ENCODE measurements at places on chromosomes 3 and 15.

DNA sequence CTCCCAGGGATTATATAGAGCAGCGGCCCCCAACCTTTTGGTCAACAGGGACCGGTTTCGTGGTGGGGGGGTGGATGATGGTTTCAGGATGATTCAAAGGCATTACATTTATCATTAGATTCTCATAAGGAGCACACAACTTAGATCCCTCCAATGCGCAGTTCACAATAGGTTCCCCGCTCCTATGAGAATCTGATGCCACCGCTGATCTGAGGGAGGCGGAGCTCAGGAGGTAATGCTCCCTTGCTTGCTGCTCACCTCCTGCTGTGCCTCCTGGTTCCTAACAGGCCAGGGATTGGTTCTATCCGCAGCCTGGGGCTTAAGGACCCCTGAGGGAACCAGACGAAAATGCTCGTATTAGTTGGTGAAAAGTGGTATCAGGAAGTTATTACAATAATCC, 1.3 kb upstream of the HACD2 start:
- peak; percentile 82 for DNase-seq

DNA sequence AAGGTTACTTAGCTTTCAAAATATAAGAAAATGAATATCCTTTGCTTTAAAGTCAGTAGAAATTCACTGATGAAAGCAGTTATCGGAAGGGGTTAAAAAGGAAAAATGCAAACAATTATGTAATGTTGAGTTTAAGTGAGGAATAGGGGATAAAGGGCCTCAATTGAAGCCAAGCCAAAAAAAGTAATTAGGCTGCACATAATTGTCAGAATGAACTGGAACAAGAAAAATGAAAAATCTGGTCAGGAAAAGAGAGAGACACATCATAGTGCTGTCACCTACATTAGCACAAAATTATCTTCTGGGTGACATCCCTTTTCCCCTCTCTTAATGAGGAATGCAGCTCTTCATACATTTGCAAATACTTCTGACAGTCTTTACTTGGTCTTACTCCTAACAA, 48.8 kb upstream of the PIK3R4 start:
- no peak for DNase-seq

DNA sequence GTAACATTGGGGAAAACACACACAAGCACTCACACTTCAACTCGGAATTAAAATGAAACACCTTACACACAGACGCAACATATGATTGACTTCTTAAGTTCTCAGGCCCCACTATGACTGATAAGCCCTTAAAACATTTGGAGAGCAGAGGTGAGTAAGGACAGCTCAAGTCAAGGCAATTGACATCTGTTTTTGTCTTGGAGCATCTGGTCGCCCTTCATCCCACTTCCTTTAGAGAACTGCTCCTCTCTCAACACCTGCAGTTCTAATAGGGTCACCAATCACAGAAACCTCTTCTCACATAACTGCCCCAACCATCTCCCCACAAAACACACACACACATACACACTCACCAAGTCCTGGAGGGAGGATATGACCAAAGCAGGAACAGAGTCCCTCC, 43.4 kb downstream of the ERC2 start:
- no peak for DNase-seq

DNA sequence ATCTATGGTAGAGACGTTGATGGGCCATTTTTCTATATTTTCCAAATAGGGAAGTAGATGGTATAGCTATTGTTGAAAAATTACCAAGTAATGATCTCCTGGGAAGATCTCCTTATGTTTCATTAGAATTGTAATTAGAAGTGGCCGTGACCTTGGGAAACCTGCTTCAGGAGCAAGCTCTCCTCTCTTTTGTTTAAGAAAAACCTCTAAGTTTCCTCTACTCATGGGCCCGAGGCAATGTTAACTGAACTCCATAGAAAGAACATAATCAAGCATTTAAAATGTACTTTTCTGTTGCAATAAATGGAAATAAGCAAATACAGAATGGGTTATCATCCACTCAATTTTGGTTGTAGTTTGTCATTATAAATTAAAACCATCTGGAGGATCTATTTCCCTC, 511.2 kb upstream of the MDFIC2 start:
- no peak for DNase-seq

- DNase-seq: no peak
These were observed 10.9 kb downstream of the SLCO2A1 start for GRCh38 chr3:134018850-134019249.

DNA sequence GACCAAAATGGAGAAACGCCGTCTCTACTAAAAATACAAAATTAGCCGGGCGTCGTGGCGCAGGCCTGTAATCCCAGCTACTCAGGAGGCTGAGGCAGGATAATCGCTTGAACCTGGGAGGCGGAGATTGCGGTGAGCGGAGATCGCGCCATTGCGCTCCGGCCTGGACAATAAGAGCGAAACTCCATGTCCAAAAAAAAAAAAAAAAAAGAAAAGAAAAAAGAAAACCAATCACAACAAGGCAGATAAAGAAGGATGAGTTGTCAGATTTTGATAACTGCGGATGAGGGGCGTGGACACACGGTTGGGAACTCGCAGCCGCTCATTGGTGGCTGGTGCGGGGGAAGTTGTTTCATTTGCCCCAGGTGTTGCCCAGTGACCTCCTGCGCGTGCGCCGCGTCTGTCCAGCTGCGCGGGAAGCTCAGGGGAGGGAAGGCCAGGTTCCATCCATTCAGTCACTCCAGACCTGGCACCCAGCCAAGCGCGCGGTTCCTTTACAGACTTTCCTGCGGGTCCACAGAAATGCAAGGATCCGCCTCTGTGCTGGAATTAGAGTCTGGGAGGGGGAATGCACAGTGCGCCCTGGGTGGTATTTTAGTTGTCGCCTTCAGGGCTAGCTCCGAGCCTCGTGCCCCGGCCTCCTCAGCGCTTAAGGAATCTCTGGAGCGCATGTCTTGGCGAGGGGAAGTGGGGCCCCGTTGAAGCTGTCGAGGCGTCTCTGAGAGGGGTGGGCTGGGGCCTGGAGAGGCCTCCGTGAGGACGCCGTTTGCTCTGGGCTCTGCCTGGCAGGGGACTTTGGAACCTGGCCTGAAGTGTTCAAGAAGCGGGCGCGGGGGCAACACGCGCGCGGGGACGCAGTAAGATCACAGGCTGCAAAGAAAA, 708 bp upstream of the GCHFR start:
- DNase-seq: peak; percentile 46

DNA sequence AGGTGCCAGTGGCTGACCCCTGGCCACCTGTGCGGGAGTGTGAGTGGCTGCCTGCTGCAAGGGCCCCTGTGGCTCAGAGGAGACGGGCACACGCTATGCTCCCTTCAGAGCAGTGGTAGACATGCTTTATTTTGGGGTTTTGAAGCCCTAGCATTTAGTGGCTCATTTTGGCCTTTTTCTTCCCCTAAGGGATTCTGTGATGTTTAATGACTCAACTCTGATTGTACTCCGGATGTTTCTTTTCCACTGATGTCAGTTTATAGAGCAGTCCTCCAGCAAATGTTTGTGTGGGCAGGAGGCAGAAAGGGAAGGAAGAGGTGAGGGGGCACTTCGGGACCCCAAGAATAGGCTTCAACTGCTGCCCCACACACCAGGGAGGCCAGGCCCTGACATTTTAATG, 288.9 kb upstream of the C2CD4B start:
- peak; percentile 60 for DNase-seq

GRCh38 chr3:152769523-152769922, 65.4 kb upstream of the P2RY1 start:
- peak; percentile 69 for DNase-seq

DNA sequence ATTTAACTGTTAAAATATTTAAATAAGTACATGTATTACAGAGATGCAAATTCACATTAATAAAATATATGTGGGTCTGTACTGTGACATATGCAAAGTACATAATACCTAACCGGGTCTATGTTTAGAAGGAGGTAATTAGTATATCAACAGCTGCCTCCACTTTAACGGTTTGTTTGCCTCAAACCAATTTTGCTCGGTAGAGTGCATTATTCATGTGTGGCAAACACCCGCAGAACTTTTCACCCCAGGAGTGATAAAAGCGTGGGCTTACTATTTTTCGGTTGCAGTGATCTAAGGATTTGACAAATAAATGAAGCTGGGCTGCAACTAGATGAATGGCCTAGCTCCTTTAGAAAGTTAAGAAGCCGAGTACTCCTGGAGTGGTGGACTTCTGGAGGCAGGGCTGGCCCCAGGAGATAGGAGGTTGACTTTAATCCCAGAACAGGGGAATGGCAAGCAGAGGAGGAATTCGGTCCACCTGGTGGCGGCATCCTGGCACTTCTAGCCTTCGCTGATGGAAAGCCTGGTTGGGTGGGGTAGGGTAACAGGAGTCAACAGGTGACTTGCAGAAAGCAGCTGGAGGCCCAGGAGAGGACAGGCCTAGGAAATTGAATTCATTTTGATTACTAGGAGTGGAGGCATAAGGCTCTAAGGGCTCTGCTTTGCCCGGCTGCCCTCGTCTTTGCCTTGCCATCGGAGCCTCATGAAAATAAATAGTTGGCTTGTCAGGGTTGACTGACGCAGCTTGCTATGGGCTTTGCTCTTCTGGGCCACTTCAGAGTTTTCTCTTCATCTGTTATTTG, 2.4 kb downstream of the SLCO3A1 start:
- DNase-seq: peak; percentile 79

- peak; percentile 76 for DNase-seq
These were observed at the start of gene FOXP1 for GRCh38 chr3:71583566-71584393. FOXP1 (minus strand) TSS chr3:71583728; CDS start chr3:71198381, 385,347 bp downstream.

GRCh38 chr3:48633743-48634142, 1.5 kb downstream of the SLC26A6 start:
- DNase-seq: no peak

DNA sequence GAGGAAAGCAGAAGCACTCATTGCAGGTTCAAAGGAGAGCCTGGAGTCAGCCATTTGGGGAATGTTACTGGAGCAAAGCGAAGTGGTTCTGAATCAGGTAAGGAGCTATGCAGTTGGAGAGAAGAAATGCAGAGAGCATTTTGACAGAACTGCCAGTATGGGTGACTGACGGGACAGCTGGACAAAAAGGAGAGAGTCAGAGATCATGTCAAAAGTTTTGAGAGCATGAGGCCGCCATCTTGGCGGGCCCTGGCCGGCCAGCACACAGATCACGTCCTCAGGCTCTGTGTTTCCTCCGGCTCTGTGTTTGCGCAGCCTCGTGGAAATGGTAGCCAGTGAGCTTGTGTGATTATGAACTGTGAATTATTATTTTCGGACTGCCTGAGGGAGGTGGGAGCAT, 29.8 kb upstream of the UBE3A start:
- DNase-seq: no peak

GRCh38 chr3:22007368-22007767, 256.4 kb upstream of the ZNF385D start:
- DNase-seq: peak; percentile 70

GRCh38 chr3:114892880-114893279, 254.2 kb downstream of the ZBTB20 start:
- DNase-seq: no peak

- DNase-seq: no peak
These were observed 7.7 kb downstream of the TUBGCP4 start for GRCh38 chr15:43378601-43379000.

- peak; percentile 92 for DNase-seq
These were observed 477.5 kb downstream of the LPP start for GRCh38 chr3:188631291-188632010.

DNA sequence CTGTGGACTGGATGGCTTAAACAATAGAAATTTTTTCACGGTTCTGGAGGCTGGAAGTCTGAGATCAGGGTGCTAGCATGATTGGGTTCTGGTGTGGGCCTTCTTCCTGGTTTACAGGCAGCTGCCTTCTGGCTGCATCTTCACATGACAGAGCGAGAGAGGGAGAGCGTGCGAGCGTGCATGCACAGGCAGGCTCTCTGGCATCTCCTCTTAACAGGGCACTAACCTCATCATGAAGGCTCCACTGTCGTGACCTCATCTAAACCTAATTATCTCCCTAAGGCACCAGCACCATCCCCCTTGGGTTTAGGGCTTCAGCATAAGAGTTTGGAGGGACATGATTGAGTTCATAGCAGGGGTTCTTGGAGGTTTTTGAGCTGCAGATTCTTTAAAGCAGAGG, 292.0 kb upstream of the C2CD4B start:
- peak; percentile 70 for DNase-seq

GRCh38 chr15:100125401-100126191, 216.2 kb downstream of the ADAMTS17 start:
- no peak for DNase-seq

GRCh38 chr3:34675383-34676120, 877.1 kb downstream of the PDCD6IP start:
- DNase-seq: peak; percentile 9

DNA sequence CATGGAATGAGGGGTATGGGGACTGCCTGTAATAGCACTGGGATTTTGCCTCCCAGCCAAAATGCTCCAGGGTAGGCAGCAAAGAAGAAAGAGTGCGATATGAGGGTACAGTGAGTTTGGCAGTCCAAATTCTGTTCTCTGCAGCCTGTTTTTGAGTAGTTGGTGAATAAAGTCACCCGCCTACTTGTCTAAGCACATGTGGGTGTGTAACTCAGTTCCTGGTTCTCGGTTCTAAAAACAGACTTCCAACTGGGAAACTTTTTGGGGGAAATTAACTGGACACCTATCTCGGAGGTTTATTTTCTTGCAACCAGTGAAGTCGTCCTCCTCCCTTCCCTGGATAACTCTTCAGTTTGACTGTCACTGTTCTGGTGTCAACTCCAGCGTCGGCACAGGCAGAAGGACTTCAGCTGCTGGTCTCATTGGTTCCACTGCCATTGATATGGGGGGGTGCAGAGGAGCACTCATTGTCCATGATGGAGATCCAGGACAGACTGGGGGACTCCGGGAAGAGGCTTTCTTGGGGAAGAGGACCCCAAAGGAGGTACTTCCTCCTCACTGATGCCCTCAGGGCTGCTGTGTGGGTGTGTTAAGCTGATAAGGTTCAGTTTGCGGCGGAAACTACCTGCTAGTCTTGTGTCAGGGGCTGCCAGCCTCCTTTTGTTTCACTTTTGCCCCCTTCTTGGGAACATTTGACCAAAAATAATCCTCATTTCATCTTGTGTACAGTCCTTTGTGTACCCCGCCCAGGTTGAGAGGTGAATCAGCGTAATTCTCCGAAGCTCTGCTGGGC, 13.2 kb downstream of the GHRL start:
- DNase-seq: no peak

GRCh38 chr3:140630866-140631265, 47.0 kb upstream of the TRIM42 start:
- peak; percentile 6 for DNase-seq

DNA sequence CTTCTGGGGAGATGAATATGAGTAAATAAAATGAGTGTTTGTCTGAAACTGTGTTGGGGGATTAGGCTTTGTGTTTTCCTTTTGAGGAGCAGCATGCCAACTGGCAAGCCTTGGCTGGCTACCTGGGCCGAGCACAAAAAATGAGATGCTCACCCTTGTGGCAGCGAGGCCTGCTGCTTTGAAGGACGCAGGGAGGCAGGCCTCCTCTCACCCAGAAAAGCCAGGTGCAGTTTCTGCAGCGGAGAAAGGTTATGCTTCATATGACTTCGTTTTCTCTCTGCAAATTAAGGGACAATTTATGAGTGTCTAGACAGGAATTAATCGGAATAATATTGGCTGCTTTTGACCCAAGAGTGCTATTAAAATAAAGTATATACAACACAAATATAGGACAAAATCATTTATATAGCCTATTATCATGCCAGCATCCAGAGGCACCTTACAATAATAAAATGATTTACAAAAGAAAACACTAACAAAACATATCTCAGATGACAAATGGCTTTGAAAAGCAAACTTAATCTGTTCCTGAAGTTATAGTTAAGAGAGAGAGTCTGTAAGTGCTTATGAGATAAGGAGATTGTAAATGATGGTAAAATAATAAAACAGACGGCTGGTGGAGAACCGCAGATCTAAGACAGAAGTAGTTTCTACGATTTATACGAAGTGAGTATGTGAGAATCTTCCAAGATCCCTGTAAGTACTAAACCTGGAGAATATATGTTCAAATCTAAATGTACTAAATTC, 682.8 kb upstream of the NR2F2 start:
- DNase-seq: no peak

- DNase-seq: peak; percentile 25
These were observed 20.3 kb upstream of the FRMD4B start for GRCh38 chr3:69406163-69406562.
